Breast epithelium (tissue), 4 donors: ENCODE measurements at places on chromosomes 4 and X.

GRCh38 chrX:103918050-103918449, 44.4 kb upstream of the TMSB15B start:
- no peak for DNase-seq
- peak overlapping the region; percentile 72 for H3K27ac ChIP-seq
- no peaks in the 10 kb centered on the region for H3K27me3 ChIP-seq

DNA sequence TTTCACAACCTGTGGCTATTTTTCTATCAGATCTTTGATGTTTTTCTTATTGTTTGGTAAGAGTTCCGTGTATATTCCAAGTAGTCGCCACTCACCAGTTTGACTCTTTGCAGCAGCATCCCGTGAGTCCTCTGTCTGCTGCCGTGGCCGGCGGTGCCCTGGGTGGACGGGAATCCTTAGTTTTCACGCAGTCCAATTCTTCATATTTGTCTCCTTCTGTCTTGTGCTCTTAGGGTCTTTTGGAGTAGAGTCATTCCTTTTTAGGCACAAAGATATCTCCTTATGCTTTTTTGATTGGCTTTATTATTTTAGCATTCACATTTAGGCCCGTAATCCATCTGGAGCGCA, 94.9 kb upstream of the MSX1 start:
- H3K27me3 ChIP-seq: no peaks in the 10 kb centered on the region
- no peak for DNase-seq
- no peak overlapping the region for H3K4me3 ChIP-seq
- H3K36me3 ChIP-seq: no peaks in the 10 kb centered on the region

DNA sequence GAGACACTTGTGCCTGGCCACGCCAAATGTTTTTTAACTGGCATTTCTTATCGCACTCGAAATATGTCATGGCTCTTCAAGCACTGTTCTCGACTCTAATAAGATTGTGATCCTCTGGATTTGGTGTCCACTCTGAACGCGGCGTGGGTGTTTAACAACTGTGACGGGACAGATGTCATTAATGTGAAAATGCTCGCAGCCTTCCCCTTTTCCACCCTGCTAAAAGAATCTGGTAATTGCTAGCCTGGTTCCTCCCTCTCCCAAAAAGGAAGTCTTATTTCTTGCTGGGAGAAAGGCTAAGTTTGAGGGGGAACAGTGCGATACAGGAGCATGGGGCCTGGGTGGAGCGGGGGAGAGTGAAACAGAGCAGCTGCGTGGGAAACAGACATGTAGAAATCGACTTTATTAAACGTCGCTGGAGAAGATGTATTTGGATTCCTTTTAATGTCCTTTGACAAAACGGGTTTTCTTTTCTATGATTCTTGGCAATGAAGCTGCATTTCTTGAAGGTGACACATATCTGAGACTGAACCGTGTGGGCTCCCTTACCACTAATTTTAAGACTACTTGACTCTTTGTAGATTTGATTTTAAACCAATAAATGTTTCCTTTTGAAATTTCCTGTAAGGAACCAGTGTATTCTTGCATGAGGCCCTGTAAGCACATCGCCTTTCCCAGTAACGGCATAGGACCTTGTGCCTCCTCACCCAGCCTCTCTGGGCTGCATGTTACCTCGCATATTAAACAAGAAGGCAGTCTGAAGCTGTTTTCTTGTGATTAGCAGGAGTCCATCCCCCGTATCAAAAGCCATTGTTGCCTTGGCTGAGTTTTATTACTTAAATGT, 17.8 kb downstream of the TBC1D1 start:
- no peak overlapping the region for H3K4me3 ChIP-seq
- no peaks in the 10 kb centered on the region for H3K4me1 ChIP-seq
- H3K36me3 ChIP-seq: no peaks in the 10 kb centered on the region
- H3K27ac ChIP-seq: peak overlapping the region; percentile 14
- H3K27me3 ChIP-seq: no peaks in the 10 kb centered on the region

- H3K27me3 ChIP-seq: no peaks in the 10 kb centered on the region
- H3K4me3 ChIP-seq: no peak overlapping the region
- no peak overlapping the region for H3K27ac ChIP-seq
- no peaks in the 10 kb centered on the region for H3K4me1 ChIP-seq
- DNase-seq: no peak
- no peaks in the 10 kb centered on the region for H3K36me3 ChIP-seq
Observed at GRCh38 chr4:98567611-98568010, 90.8 kb downstream of the TSPAN5 start.

- H3K36me3 ChIP-seq: no peaks in the 10 kb centered on the region
- no peaks in the 10 kb centered on the region for H3K27me3 ChIP-seq
- no peak overlapping the region for H3K27ac ChIP-seq
- DNase-seq: no peak
Observed at GRCh38 chr4:152771741-152772533, 7.6 kb downstream of the TIGD4 start.

GRCh38 chrX:11575332-11575731, 90.4 kb downstream of the ARHGAP6 start:
- H3K36me3 ChIP-seq: no peaks in the 10 kb centered on the region
- H3K4me3 ChIP-seq: no peak overlapping the region
- no peak overlapping the region for H3K27ac ChIP-seq

GRCh38 chr4:70849291-70849690, 9.6 kb upstream of the GRSF1 start:
- no peak for DNase-seq
- no peaks in the 10 kb centered on the region for H3K27me3 ChIP-seq
- H3K4me1 ChIP-seq: no peaks in the 10 kb centered on the region
- H3K4me3 ChIP-seq: no peak overlapping the region
- H3K27ac ChIP-seq: no peak overlapping the region
- H3K36me3 ChIP-seq: no peaks in the 10 kb centered on the region

- no peak overlapping the region for H3K27ac ChIP-seq
- no peak overlapping the region for H3K4me3 ChIP-seq
- DNase-seq: no peak
- H3K4me1 ChIP-seq: no peaks in the 10 kb centered on the region
Observed at GRCh38 chr4:22077571-22077970, 129.0 kb upstream of the KCNIP4 start.

GRCh38 chr4:91220315-91220714, 1083.5 kb upstream of the GRID2 start:
- H3K27me3 ChIP-seq: no peaks in the 10 kb centered on the region
- H3K36me3 ChIP-seq: no peaks in the 10 kb centered on the region
- no peaks in the 10 kb centered on the region for H3K4me1 ChIP-seq
- H3K4me3 ChIP-seq: no peak overlapping the region

DNA sequence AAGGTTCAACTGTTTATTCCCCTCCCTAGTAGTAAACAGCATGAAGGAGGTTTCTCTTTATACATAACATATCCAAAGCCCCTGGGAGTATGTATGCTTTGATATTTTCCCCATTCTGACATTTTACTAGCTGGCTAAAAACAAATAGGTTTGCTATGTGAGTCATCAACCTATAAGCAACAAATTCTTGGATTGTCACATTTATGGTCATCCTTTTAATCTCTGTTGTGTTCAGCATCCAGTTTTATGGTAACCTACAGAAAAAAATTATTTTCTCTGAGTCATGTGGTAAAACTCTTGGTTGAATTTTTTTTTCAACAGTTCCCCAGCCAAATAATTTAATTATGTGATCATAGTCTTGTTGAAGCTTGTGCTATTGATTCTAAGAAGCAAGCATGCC, 734.1 kb downstream of the ADGRL3 start:
- H3K4me3 ChIP-seq: no peak overlapping the region
- H3K4me1 ChIP-seq: no peaks in the 10 kb centered on the region
- no peaks in the 10 kb centered on the region for H3K36me3 ChIP-seq
- DNase-seq: no peak
- no peaks in the 10 kb centered on the region for H3K27me3 ChIP-seq
- no peak overlapping the region for H3K27ac ChIP-seq

DNA sequence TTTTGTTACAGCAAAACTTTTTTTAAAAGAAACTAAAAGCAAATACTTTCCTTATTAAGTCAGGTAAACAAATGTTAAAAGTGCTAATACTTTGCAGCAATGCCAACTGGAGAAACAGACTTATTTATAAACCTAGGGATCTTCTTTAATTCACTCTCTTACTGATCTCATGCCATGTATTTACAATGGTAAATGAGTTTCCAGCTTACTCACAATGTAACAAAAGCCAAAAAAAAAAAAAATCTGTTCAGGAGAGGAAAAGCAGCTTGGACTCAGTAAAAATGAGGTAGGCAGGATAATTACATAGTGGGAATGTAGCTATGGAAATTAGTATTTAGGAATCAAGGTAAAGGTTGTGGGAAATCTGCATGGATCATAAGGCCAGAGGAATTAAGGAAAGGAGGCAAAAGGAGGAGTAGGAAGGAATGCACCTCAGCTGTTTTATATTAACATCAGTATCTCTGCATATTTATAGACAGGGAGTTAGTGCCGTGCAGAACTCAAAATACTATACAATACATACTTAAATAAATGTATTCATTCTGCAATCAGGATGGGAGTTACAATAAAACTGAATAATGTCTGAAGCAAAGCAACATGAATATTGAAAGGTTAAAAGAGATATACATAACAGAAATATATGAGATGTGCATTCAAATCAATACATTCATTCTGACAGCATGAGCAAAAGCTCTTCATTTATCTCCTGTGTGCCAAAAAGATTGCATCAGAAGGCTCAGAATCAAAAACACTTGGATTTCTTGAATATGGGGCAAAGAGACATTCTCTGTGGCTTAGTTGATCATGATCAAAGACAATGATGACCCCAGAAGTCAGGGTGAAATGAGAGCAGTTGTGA, 57.9 kb upstream of the ETNPPL start:
- no peaks in the 10 kb centered on the region for H3K4me1 ChIP-seq
- DNase-seq: no peak
- no peaks in the 10 kb centered on the region for H3K36me3 ChIP-seq
- H3K27me3 ChIP-seq: no peaks in the 10 kb centered on the region

GRCh38 chrX:40550066-40550465, 30.7 kb upstream of the ATP6AP2 start:
- peaks cover 50% of the 10 kb centered on the region for H3K27me3 ChIP-seq
- H3K36me3 ChIP-seq: no peaks in the 10 kb centered on the region
- no peak overlapping the region for H3K27ac ChIP-seq
- no peak overlapping the region for H3K4me3 ChIP-seq

GRCh38 chr4:140717313-140717712, 38.9 kb downstream of the TBC1D9 start:
- peaks cover 34% of the 10 kb centered on the region for H3K4me1 ChIP-seq
- no peaks in the 10 kb centered on the region for H3K27me3 ChIP-seq
- no peak for DNase-seq
- no peaks in the 10 kb centered on the region for H3K36me3 ChIP-seq
- H3K4me3 ChIP-seq: no peak overlapping the region

- H3K4me3 ChIP-seq: no peak overlapping the region
- no peak for DNase-seq
- H3K27ac ChIP-seq: no peak overlapping the region
- H3K4me1 ChIP-seq: no peaks in the 10 kb centered on the region
- H3K36me3 ChIP-seq: no peaks in the 10 kb centered on the region
Observed at GRCh38 chr4:37737466-37737865, 51.3 kb upstream of the RELL1 start.

DNA sequence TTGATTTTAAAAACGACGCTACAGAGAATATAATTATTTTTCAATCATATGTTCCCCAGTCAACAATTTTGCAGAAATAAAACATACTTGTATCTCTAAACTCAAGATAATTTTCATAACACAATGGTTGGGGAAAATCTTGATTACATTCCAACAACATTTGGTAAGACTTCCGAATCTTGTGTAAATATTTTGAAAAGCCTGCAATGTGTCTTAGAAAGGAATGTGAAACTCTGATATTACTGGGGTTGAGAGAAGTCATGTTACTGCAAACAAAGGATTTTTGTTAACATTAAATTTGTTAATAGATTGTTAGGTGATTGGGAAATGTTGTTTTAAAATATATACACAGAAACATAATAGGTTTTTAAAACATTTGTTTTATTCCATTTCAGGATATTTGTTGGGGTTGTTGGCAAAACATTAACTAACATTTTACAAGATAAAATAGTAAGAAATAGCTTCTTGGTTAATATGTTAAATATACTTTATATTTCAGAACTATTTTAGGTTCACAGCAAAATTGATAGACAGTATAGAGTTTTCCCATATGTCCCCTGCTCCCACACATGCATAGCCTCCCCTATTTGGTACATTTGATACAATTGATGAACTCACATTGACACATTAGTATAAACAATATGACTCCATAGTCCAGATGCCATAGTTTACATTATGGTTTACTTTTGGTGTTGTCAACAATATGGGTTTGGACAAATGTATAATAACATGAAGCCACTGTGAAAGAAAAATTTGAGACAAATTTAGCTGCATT, 218.6 kb upstream of the FAM47A start:
- H3K4me1 ChIP-seq: no peaks in the 10 kb centered on the region
- H3K36me3 ChIP-seq: no peaks in the 10 kb centered on the region
- no peak overlapping the region for H3K4me3 ChIP-seq
- no peak for DNase-seq

- H3K27me3 ChIP-seq: peaks cover 32% of the 10 kb centered on the region
- H3K36me3 ChIP-seq: no peaks in the 10 kb centered on the region
- H3K27ac ChIP-seq: no peak overlapping the region
- no peaks in the 10 kb centered on the region for H3K4me1 ChIP-seq
- DNase-seq: no peak
- no peak overlapping the region for H3K4me3 ChIP-seq
Observed at GRCh38 chrX:54473993-54474859, 21.8 kb downstream of the FGD1 start.

- H3K4me3 ChIP-seq: no peak overlapping the region
- no peak overlapping the region for H3K27ac ChIP-seq
- no peak for DNase-seq
- H3K4me1 ChIP-seq: no peaks in the 10 kb centered on the region
- H3K27me3 ChIP-seq: no peaks in the 10 kb centered on the region
Observed at GRCh38 chr4:2689114-2689513, 67.0 kb downstream of the TNIP2 start.

DNA sequence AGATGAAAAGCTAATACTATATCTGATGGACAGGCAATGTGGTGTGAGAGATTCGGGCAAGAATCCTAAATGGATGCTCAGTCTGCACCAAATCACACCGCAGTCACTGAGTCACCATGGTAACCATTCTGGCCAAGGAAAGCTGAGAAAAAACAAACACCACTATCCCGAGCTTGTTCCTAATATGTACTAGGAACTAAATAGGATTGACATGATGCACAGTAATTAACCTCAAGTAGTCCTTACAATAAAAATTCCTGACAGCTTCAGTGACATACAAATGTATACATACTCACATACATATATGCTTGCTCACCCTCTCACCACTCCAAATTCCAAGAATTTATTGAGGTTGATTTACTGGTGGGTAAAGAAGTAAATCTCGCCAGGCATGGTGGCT, 1.1 kb upstream of the RAB40A start:
- H3K4me1 ChIP-seq: no peaks in the 10 kb centered on the region
- H3K4me3 ChIP-seq: no peak overlapping the region
- no peak for DNase-seq
- H3K27ac ChIP-seq: no peak overlapping the region
- H3K36me3 ChIP-seq: no peaks in the 10 kb centered on the region

- DNase-seq: no peak
- H3K36me3 ChIP-seq: no peaks in the 10 kb centered on the region
- H3K27ac ChIP-seq: no peak overlapping the region
- no peaks in the 10 kb centered on the region for H3K4me1 ChIP-seq
Observed at GRCh38 chr4:180850318-180850940, 1392.8 kb upstream of the TENM3 start.
